SK-N-DZ (cell line): ENCODE measurements at places on chromosomes 11 and 22.

- peak; percentile 77 for DNase-seq
Observed at GRCh38 chr22:27919942-27920755, 1.1 kb upstream of the PITPNB start.

- DNase-seq, result no peak
Observed at GRCh38 chr11:66080055-66080817, 10.2 kb downstream of the PACS1 start.

GRCh38 chr11:75311858-75312288, 39.6 kb downstream of the ARRB1 start:
- peak; percentile 61 for DNase-seq

DNA sequence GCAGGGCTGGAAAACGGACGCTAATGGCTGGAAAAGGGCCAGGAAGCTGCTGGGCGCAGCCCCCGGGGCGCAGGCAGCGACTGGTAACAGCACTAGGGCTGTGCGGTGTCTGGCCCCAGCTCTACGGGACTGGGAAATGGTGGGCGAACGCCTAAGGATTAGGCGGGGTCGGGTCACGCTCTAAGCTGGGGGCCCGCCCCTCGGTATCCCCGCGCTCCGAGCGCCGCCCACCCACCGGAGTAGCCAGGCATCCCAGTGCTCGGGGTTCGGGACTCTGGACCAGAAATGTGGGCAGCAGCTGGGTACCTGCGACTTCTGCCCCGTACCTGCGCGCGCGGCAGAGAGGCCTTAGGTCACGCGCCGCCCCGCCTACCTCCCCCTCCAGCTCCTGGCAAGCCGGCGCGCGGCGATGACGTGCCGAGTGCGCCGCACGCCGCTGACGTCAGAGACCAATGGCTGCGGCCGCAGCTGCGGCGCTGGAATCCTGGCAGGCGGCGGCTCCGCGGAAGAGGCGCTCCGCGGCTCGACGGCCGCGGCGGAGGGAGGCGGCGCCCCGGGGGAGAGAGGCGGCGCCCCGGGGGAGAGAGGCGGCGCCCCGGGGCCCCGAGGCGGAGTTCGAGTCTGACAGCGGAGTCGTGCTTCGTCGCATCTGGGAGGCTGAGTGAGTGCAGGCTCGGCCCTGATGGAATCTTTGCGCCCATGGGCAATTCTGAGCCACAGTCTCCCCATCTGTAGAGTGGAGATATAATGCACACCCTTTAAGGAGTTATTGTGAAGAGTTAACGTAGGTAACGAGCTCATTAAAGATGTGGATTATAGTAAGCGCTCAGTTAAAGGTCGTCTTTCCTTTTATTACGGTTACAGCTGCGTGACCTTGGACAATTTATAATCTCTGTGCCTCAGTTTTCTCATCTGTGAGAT, at the start of the genes HPS4 and SRRD:
TSS of gene HPS4 (minus strand) at position 345 of the 921 bp plus-strand sequence. CDS start 2,021 bp downstream, outside the sequence.
TSS of gene SRRD (plus strand) at position 439 of the 921 bp plus-strand sequence. CDS start at position 453, 14 bp downstream.
- DNase-seq, result peak; percentile 85

GRCh38 chr11:21007297-21007696, 337.9 kb downstream of the NELL1 start:
- no peak for DNase-seq

- no peak for DNase-seq
Observed at GRCh38 chr11:14022821-14023220, 60.3 kb downstream of the SPON1 start.

DNA sequence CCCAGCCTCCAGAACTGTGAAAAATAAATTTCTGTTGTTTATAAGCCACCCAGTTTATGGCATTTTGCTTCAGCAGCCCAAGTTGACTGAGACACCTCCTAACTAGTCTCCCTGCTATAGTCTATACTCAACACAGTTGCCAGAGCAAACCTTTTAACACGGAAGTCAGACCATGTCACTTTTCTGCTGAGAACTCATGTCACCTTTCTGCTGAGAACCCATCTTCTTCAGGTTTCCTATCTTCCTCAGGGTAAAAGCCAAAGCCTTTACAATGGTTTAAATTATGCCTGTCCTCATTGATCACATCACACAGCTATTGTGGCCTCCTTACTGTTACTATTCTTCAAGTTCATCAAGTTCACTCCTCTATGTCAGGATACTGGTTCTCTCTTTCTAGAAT, 74.3 kb upstream of the SOX6 start:
- no peak for DNase-seq

DNA sequence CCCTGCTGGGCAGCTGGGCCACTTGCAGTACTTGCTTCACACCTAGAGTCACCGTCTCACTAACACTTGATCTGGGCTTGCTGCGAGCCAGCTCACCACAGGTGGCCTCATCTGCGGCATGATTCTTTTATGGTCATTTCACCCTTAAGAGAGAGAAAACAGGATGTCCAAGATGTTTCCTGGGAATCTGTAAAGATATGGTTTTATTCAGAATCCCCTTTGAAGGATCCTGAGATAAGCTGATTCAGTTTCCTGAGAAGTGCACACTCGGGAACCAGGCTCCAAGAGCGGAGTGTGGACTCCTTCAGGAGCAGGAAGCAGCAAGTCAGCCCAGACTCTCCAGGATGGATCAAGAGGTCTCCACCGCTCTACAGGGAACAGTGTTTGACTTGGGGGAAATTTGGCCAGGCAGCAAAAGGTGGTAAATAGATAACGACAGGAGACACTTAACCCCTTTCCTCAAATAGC, 21.8 kb upstream of the TP53AIP1 start:
- DNase-seq, result no peak

DNA sequence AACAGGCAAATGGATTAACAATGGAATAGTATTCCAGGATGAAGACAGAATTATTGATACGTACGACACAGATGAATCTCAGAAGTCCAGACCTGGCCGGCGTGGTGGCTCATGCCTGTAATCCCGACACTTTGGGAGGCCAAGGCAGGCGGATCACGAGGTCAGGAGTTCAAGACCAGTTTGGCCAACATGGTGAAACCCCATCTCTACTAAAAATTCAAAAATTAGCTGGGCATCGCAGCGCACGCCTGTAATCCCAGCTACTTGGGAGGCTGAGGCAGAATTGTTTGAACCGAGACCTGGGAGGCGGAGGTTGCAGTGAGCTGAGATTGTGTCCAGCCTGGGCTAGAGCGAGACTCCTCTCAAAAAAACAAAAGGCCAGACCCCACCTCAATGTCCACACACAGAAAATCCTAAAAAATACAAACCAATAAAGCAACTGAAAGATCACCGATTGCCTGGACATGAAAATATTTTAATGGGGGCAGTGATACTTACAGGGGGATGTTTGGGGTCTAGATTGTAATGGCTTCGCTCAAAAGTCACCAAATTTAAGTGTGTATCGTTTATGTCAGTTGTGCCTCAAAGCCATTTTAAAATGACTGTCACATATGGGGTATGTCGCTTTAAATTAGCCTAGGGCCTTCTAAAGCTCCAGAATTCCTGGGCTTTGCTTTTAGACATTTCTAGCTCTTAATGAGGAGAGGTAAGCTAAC, 3.8 kb downstream of the RPS25 start:
- no peak for DNase-seq

DNA sequence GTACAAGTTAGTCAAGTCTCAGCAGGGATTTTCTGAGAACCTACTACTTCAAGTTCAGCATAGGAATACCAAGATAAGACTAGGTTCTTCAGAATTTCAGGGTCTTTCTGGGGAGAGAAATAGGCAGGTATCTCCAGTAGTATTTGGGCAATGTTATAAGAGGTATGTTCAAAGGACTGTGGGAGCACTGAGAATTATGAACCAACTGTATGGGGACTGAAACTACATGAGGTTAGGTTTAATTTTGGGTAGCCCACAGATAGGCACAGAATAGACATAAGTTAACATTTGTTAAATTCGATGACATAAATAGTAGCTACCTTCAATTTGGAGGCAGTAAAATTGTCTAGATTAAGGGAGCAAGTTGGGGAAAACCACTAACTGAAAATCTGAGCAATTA, 9.2 kb upstream of the GAB2 start:
- DNase-seq, result no peak

- peak; percentile 70 for DNase-seq
Observed at GRCh38 chr11:36775130-36775529, 177.1 kb upstream of the RAG2 start.

- peak; percentile 33 for DNase-seq
Observed at GRCh38 chr11:84714316-84714780, 912.8 kb downstream of the DLG2 start.

DNA sequence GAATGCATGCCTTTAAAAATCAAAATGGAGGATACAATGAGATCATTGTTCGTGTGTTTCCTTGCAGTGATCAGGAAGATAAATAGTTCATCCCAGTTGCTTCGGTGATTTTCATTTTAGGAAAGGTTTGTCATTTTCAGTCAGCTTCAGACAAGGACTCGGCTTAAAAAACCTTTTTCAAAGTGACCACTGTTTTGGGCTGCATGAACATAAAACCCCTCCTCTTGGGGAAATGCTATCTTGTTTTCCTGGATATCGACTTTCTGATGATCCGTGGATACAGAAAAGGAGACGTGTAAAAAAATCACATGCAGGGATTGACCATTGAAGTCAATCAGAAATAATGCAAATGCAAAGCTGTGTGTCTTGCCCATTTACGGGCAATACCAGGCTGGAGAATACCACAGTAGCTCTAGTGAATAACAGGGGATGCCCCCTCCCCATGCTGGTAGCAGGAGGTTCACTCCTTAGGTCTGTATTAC, 146.8 kb downstream of the MAML2 start:
- no peak for DNase-seq

DNA sequence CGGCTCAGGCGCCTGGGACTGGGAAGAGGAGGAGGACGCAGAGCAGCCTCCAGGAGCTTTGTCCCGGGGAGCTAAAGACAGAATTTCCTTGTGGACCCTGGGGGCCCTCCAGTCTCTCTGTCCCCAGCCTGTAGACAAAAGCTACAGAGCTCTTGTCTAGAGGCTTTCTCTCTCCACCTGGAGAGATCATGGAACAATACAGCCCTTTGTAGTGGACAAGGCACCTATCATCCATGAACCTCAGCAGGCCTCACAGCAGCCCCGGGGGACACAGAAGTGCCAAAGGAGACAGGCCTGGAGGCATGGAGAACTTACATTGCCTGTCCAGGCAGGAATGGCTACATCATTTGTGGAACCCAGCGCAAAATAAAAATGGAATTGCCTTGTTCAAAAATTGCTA, 55.7 kb upstream of the TTLL12 start:
- no peak for DNase-seq

- no peak for DNase-seq
Observed at GRCh38 chr11:77187111-77187750, 59.2 kb downstream of the MYO7A start.

DNA sequence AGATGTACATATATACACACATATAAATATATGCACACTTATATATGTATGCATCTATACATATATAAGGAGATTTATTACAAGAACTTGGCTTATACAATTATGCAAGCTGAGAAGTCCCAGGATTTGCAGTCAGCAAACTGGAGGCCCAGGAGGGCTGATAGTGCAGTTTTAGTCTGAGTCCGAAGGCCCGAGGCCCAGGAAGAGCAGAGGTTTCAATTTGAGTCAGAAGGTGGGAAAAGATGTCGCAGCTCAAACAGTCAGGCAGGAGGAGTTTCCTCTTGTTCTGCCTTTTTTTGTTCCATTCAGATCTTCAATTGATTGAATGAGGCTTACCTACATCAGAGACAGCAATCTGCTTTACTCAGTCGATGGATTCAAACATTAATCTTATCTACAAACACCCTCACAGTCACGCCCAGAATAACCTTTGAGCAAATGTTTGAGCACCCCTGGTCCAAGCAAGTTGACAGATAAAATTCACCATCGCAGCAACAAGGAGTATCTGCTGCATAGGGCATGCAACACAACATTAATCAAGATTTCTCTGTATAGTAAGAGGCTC, 4.0 kb upstream of the SGSM1 start:
- DNase-seq, result no peak

DNA sequence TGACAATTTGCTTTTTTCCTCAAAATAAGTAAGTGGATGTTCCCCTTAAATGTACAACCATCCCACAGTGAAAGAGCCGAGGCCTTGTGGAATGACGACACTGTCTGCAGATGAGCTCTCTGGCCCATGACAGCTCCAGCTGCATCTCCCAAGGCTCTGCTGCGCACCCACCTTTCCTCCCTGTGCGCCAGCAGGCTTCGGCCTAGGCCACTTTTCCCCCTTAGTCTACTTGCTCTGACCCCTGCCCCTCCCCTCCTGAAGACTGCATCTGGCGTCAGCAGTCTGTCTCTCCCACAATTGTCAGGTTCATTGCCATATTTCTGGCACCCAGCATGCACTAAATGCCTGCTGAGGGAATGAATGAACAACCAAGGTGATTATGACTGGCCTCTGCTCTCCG, 2.0 kb downstream of the TOP3B start:
- DNase-seq, result no peak

GRCh38 chr11:1390569-1391164, 933 bp downstream of the BRSK2 start:
- DNase-seq, result no peak

- no peak for DNase-seq
Observed at GRCh38 chr22:40746428-40747220, 67.3 kb downstream of the MCHR1 start.

- DNase-seq, result no peak
Observed at GRCh38 chr22:35589071-35589755, 27.9 kb downstream of the MB start.

DNA sequence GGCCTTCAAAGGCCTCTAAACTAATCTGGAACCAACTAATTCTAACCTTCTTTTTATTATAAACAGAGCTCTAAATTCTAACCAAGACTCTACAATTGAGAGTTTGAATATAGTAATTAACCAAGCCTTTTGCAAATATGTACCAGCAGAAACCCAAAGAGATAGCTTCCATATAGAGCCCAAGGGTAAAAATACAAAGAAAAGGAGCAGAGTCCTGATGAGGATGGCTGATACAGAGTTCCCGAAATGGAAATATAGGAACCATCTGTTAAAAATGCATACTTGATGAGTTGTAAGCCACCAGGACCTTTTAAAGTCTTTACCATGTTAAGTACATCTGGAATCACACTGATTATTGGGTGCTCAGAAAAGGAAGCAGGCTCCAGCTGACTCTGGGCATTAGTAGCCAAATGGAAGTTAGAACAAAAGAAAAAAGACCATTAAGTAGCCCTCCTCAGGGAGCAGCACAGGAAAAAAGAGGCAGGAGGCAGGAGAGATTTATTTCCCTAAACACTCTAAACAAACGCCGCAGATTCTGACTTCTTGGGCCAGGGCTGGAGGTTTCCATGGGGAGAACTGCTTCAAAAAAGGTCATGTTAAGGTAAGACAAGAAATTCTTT, 463.1 kb upstream of the FAT3 start:
- DNase-seq, result no peak

GRCh38 chr11:64849598-64850356, 5.3 kb upstream of the CDC42BPG start:
- no peak for DNase-seq

DNA sequence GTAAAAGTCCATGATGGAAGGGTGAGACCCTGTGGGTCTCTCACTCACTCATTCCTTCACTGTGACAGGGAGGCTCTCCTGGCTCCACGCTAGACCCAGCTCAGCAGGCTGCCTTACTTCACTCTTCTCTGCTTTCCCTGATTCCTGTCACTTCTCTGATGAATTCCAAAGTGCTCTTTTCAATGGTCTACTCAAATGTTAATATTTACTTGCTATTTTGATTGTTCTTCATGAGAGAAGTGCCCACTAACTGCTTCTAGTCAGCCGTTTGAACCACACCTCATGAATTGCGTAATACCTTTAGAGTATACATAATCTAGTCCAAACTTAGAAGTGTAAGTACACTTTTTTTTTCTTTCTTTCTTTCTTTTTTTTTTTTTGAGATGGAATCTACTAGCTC, 1350.2 kb upstream of the RAG2 start:
- no peak for DNase-seq

- DNase-seq, result no peak
Observed at GRCh38 chr22:28867191-28867590, 16.2 kb upstream of the ZNRF3 start.

- DNase-seq, result no peak
Observed at GRCh38 chr22:22025320-22026156, 43.0 kb upstream of the TOP3B start.
